ENCODE measurements at places on chromosomes 12 and 14. TPM values are rescaled to one million over a fixed set of nuclear protein-coding genes. Genes with fewer than 3 reads are reported as not detected.

The OVCH1 gene
- 0.52 TPM for total RNA-seq

The OR4E2 gene
- total RNA-seq, result not detected

The KRT71 gene
- not detected for total RNA-seq

The CLEC4C gene
- total RNA-seq, result not detected

The FLRT2 gene
- 181 TPM for total RNA-seq

The CD163 gene
- not detected for total RNA-seq

The RESF1 gene
- total RNA-seq, result 22.6 TPM

- no peak for DNase-seq
These were observed 56.0 kb downstream of the PPP2R5C start for GRCh38 chr14:101817501-101818001.

- DNase-seq, result no peak
These were observed 259.9 kb upstream of the MDGA2 start for GRCh38 chr14:47935332-47935731.

- no peak for DNase-seq
These were observed 84.6 kb downstream of the VCPKMT start for GRCh38 chr14:50031602-50032313.

DNA sequence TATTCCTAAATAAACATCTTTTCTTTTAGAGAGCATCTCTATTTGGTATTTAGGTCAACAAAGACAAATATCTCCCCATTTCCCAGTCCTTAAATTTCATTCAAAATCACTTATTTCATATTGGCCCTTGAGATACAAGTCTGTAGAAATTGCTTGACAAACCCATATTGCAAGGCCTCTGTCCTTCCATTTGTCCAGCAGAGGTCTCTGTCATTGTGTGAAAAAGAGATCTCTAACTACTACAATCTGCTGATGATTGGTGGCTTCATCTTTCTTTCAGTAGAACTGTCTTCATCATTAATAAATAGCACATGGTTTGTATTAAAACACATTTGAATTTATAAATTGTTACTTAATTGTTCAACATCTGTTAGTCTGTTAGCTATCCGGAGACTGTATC, 252.6 kb downstream of the ACSS3 start:
- no peak for DNase-seq

GRCh38 chr14:51304438-51304837, 64.4 kb downstream of the TMX1 start:
- DNase-seq, result no peak

DNA sequence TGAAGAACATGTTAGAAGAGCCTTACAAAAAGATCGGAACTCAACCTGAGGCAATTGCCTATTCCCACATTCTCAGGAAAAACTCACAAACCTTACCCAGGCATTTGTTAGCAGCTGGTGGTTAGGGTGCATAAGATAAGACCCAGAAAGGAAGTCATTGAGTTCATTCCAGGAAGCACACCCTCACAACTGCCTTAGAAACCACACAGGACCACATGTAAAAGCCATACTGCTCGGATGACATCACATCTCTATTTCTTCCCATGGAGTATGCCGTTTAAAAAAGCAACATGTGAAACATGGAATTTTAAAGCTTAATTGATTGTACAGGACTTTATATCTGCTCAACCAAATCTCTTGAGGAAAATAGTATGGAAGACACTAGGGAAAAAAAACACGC, 411.2 kb downstream of the DAD1 start:
- DNase-seq, result no peak

DNA sequence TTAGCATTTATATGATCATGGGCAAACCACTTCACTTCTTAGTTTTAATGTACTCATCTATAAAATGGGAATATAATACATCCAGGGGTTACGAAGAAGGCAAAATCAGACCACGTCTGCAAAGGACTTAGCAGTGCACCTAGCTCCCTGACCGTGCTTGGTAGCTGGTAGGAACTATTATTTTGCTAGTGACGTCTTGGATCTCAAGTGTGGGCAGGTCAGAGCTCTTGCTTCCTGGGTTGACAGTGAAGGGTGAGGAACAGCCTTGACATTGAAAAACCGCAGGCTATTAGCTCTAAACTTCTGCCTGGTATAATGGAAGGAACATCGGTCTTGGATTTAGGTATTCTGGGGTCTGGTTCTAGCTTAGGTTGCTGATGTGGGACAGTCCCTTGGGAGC, 89.3 kb upstream of the MED13L start:
- DNase-seq, result no peak

- peak; percentile 4 for DNase-seq
These were observed 84.8 kb downstream of the TESC start for GRCh38 chr12:117014342-117014887.

- no peak for DNase-seq
These were observed 187.5 kb downstream of the PCNX1 start for GRCh38 chr14:71094722-71095121.

DNA sequence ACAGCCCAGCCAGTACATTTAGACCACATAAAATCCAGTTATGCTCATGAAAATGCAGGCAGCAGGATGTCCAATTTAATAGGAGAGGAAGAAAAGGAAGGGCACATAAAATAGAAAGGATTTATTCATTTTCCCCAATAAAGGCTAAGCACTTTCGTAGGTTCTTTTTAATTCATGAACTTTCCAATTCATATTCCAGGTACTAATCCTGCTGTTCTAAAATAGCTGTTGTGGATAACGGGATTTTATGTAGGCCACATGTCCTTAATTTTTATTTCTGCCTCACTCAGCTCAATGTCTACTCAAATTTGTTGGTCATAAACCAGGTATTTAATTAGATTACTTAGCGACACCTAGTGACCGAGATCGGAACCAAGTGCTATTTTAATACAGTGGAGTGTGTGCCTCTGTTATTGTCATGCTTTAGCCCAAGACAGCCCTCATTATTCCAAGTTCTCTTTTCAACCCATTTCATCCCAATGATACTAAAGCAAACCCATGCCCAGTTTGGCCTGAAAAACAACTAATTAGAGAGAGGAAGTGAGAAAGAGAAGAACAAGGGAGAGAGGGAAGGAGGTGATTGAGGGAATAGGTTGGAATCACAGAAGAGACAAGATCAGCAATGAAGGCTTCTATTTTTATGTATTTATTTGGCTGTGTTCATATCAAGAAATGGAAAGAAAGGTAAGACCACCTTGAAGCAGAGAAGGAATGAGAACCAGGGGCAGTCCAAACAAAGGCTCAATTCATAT, 45.9 kb upstream of the IFNG-AS1 start:
- DNase-seq, result peak; percentile 85

- no peak for DNase-seq
These were observed 371.5 kb upstream of the ATXN7L3B start for GRCh38 chr12:74166096-74166495.

GRCh38 chr14:64825509-64825908, 54.2 kb downstream of the SPTB start:
- DNase-seq, result no peak

DNA sequence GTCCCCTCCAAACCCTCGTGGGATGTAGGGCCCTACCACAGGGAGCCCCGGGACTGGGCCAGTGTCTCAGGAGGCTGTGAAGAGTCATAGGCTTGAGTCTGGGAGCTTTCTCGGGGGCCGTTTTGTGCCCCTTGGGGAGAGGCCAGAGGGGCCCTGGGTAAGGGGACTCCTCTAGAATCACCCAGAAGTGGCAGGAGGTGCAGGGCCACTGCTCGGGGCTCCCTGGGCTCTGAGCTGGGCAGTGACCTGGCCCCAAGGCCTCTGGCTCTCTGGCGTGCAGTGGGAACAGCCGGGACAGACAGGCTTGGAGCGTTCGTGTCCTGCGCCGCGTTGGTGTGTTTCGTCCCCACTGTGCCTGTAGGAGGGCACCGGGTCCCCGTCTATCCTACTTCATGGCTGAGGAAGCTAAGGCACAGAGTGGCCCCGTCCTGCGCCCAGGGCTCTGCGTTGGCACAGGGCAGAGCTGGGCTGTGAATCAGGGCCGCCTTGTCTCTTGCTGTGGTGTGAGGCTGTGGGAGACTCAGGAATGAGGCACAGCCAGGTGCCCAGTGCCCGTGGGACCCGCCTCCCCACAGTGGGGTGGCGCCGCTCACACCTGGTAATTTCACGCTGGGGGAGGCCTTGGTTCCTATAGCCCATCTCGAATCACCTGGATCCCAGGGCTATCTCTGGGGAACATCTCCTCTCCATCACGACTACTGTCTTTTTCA, 23.8 kb upstream of the KIF26A start:
- DNase-seq, result no peak

- DNase-seq, result no peak
These were observed 8.4 kb downstream of the TCL1A start for GRCh38 chr14:95705518-95705917.

DNA sequence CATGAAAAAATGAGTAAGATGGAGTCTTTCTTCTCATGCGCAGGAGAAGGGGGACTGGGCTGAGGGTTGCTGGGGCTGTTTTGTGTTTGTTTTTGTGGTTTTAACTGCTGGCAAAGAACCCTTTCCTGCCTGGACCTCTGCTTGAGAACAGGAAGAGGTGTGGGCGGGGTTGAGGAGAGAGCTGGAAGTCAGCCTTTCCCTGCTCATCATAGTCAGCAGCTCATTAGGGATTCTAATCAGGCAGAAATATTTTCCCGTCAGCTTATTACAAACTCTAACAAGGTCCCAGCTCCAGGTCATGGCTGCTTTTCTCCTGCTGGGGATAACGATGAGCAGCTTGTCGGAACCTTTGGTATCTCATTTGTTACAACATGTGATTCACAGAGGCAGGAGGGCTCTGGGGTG, 185.0 kb upstream of the NRXN3 start:
- peak; percentile 40 for DNase-seq

GRCh38 chr12:111361073-111361716, 7.7 kb downstream of the PHETA1 start:
- DNase-seq, result no peak

GRCh38 chr12:69929125-69929524, 104.1 kb downstream of the MYRFL start:
- no peak for DNase-seq

GRCh38 chr14:87171141-87171540, 821.8 kb downstream of the GALC start:
- no peak for DNase-seq

DNA sequence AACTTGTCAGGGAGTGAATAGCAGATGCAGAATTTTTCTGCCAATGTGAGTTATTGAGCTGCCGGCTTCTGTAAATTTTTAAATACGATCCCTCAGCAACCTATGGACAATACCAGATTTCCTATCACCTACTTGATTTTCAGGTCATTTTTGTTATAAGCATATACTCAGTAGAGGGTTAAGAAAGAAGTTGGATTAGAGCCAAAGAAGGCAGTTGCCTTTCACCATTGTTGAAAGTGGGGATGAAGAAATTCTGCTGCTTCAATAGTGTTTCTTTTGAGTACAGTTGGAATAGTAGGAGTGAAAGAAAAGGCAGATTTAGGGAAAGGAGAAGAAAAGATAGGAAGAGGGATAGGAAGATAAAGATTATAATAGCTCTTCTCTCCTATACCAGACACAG, 197.1 kb downstream of the ATP23 start:
- DNase-seq, result no peak

Measured in osteocyte (in vitro differentiated cells).